ENCODE measurements at places on chromosomes 2 and 18. TPM values are rescaled to one million over a fixed set of nuclear protein-coding genes. Genes with fewer than 3 reads are reported as not detected.

- no peak for DNase-seq
These were observed 114.5 kb downstream of the GYPC start for GRCh38 chr2:126770466-126770865.

GRCh38 chr2:10003206-10004125, 39.9 kb upstream of the KLF11 start:
- DNase-seq = no peak

The COLEC12 gene
- polyA plus RNA-seq = 10.9 TPM

DNA sequence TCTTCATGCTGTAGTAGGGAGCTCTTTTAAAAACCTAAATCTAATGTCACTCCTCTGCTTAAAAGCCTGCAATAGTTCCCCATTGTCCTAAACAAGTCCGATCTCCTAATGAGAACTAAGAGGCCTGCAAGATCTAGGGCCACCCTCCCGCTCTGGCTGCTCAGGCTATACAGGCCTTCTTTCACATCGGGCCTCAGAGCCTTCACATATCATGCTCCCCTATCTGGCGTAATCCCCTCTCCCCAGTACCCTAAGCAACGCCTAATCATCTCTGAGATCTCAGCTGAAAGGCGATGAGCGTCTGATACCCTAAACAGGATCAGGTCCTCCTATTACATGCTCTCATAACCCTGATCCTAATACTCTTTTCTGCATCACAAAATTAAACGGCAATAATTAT, 1.9 kb downstream of the MAP4K3 start:
- DNase-seq = no peak

The DSG4 gene
- not detected for polyA plus RNA-seq

The PIK3C3 gene
- polyA plus RNA-seq = 58.5 TPM

DNA sequence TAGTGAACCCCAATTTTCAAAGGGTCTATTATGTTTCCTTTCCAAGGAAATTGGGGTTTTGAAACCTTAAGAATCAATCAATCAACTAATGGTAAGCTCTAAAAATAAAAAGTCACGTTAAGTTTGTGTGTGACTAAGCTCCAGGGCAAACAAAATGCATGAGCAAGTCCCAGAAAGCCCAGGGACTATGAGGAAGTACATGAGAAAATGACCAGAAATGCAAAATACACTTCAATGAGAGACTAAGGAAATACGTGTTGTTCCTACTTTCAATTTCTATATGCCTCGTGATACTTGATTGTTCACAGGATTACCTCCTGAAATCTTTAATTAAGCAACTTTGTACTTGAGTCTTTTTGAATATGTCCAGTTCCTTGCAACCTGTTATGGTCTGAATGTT, 684.4 kb upstream of the SYT4 start:
- no peak for DNase-seq

The FBXO41 gene
- 2.7 TPM for polyA plus RNA-seq

- DNase-seq = no peak
These were observed 262.7 kb downstream of the MYCN start for GRCh38 chr2:16203069-16203468.

The IL1F10 gene
- not detected for polyA plus RNA-seq

- no peak for DNase-seq
These were observed 17.2 kb upstream of the ASB1 start for GRCh38 chr2:238409341-238410199.

DNA sequence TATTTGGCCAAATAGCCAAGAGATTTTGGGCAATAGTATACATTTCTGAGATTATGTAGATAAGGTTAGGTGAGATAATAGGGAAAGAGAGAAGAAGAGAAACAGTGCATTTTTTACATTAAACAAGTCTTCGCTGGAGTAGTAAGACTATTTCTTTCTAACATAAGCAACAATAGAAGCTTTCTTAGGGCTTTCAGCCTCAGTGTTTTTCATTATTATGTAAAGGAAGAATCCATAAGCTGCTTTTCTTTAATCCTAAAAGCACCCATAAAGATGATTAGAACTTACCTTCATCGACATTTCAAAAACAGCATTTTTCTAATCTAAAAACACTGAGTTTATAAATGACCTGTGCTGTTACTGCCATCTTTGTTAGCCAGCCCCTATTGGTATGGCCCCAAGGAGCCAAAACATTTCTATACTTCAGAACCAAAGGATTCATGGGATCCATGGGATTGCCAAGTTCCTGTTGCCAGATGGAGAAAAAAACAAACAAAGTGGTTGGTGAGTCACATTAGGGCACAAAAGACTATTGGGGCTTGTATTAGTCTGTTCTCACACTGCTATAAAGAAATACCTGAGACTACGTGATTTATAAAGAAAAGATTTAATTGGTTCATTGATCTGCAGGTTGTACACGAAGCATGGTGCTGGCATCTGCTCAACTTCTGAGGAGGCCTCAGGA, 88.2 kb downstream of the SCG2 start:
- DNase-seq = no peak

The EFHD1 gene
- not detected for polyA plus RNA-seq

DNA sequence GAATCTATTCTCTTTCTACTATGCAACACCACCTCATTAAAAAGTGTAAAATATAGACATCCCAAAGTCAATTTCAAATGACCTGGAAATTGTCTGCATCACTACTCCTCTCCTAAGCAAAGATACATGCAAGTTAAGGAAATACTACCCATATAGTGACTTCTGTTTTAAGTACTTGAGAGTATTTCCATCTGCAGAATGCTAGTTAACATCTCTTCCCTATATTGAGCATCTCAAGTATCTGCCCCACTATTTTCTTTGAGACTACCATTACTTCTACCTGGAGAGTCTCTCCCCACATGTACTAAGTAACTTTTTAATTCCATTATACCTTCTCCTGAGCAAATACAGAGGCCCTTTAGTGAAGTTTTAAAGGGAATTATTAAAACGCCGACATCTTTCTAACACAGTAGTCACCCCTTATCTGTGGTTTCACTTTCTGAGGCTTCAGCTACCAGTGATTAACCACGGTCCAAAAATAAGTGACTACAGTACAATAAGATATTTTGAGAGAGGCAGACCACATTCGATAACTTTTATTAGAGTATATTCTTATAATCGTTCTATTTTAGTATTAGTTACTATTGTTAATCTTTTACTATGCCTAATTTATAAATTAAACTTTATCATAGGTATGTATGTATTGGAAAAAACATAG, 21.8 kb downstream of the CWC22 start:
- no peak for DNase-seq

GRCh38 chr2:153132418-153132817, 346.1 kb downstream of the RPRM start:
- DNase-seq = no peak

DNA sequence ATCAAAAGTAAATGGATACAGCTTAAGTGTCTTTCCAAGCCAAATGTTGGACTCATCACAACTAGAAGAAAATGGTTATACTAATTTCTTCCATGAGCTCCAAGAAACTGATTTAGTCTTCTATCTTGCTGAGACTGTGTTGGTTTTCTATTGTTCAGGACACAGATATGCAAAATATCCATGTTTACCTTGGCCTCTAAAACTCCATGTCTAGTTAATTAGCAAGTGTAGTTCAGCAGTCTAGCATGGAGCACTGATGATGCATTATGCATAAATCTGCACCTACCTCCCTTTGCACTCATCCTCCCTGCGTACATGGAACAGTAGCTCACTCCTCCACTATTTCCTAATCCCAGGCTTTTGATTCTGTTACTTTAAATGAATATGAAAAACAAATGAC, 731.4 kb upstream of the CHAC2 start:
- no peak for DNase-seq

GRCh38 chr2:11764359-11764758, 17.9 kb downstream of the LPIN1 start:
- DNase-seq = no peak

DNA sequence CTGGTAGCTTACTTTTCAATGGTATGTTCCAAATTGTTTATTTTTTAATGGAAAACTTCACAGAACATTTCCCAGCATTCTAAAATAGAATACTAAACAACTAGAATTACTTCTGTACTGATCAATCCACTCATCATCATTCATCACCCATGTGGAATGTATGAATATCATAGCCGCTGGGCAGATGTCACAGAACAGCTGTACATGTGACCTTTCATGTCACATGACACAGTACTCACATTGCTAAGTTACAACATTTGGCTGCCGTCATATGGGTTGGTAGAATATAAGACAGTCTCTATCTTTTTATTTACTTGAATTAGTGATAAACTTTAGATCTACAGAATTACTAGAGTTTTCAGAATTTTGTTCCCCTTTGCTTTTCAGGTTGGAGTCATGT, 387.6 kb downstream of the ZEB2 start:
- DNase-seq = no peak

GRCh38 chr18:58132595-58133261, 88.7 kb downstream of the NEDD4L start:
- no peak for DNase-seq

GRCh38 chr18:21741562-21742314, 1.1 kb downstream of the MIB1 start:
- no peak for DNase-seq

The ANKRD53 gene
- polyA plus RNA-seq = 0.72 TPM
